Renal pelvis (tissue), 12 donors: ENCODE measurements at places on chromosomes 7 and 10. TPM values are rescaled to one million over a fixed set of nuclear protein-coding genes. Genes with fewer than 3 reads are reported as not detected.

GRCh38 chr7:78587443-78588044 lies 789.0 kb downstream of the PHTF2 start:
- no peak for DNase-seq

DNA sequence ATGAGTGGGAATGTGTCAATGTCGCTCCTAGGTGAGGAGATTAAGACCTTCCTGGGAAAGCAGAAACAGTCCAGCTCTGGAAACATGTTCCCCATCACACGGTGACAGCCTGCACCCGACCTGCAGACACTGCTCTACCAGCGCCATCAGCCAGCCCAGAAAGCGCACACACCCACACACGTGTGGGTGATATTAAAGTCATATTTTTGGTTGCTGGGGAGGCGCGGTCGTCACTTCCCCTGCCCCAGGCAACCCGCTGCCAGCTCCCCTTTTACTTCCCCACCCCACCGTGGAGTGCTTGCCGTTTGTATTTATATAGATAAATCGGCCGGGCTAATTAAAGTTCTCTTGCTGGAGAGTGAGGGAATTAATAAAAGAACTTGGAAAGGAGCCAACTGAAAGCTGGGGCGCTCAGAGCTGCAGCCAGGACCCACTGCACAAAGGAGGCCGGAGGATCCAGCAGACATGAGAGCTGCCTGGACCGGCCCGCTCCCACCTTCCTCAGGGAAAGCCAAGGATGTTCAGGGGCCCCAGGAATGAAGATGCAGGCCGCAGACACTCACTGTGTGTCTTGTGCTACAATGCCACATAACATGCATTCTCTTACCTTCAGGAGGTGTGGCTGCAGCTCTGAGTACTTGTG lies 145.2 kb upstream of the UNC5B start:
- DNase-seq, result no peak

- DNase-seq, result no peak
These were observed 67.4 kb downstream of the FOXP2 start for GRCh38 chr7:114481999-114482398.

The SPDYE2B gene
- 5.0 TPM for polyA plus RNA-seq

The LLCFC1 gene
- 1.0 TPM for polyA plus RNA-seq

DNA sequence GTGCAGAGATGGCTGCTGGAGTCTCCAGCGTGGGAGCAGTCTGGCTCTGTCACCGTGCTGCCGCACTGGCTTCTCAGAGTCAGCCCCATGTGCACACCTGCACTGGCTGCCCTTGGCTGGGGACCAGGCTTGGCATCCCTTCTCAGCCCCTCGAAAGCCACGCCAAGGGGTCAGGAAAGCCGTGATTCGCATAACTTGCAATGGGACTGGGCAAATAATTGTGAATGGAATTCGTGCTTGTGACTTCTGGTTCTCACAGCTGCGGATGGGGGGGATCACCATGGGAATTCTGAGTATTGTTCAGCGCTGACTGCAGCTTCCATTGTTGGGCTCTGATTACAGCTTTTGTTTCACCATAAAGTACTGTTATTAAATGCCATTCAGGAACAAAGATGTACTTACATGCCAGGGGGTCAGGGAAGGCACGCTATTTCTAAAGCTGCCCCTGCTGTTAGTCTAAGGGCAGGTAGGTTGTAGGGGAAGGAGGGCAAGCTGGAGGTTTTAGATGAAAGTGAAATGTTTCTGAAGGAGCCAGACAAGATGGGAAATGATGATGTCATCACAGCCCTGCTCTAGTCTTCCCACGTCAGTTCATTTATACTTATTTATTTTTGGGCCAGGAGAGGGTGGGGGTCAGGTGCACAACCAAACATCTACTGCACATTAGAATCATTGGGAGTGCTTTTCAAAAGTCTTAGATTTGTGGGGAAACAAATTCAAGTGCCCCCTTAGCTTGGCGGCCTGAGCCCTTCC lies 5.8 kb upstream of the PLEKHA1 start:
- DNase-seq, result no peak
